ENCODE measurements at places on chromosomes 2 and 18. TPM values are rescaled to one million over a fixed set of nuclear protein-coding genes. Genes with fewer than 3 reads are reported as not detected.
A peak's percentile ranks its signal among the peaks of the same experiment; 100 is the strongest.

PROC gene
- not detected for total RNA-seq

- peak; percentile 22 for DNase-seq
These were observed 15.4 kb downstream of the TEX51 start for GRCh38 chr2:126913881-126914615.

NCKAP5 gene
- 40.8 TPM for total RNA-seq

GRCh38 chr2:144414324-144414845 is 105.5 kb downstream of the ZEB2 start:
- DNase-seq = peak; percentile 68

DNA sequence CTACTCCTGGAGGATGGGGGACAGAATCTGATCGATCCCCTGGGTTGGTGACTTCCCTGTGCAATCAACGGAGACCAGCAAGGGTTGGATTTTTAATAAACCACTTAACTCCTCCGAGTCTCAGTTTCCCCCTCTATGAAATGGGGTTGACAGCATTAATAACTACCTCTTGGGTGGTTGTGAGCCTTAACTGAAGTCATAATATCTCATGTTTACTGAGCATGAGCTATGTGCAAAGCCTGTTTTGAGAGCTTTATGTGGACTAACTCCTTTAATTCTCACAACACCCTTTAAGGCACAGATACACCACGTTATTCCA is 844 bp downstream of the PROC start:
- DNase-seq = no peak

DNA sequence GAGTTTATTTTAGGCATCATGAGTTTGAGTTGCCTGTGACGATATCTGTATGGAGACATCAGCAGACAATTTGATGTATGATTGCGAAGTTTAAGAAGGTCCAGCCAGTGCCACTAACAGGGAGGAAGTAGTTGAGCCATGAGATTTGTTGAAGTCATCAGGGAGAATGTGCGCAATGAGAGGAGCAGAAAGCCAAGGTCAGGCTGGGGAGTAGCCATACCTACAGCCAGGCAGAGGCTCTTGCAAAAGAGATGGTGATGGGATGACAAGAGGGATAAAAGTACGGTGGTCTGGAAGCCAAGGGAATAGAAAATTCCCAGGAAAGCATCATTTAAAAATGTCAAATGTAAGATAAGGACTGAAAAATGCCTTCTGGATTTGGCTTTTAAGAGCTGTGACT is 51.2 kb downstream of the LIMS1 start:
- DNase-seq = no peak

DUSP19 gene
- 3.0 TPM for total RNA-seq

- DNase-seq = no peak
These were observed 221.3 kb downstream of the BCL2 start for GRCh38 chr18:63098018-63098981.

- DNase-seq = no peak
These were observed 159.2 kb downstream of the DDX1 start for GRCh38 chr2:15750822-15751329.

Measured in upper lobe of right lung (tissue), 1 donor.